Transverse colon (tissue), 4 donors: ENCODE measurements at places on chromosomes 12 and 14.

GRCh38 chr14:95226801-95227200 lies 69.5 kb upstream of the DICER1 start:
- peaks cover under 1% of the 10 kb centered on the region for H3K4me1 ChIP-seq
- no peak overlapping the region for H3K4me3 ChIP-seq
- DNase-seq, result no peak
- no peak overlapping the region for H3K27ac ChIP-seq
- H3K36me3 ChIP-seq, result no peaks in the 10 kb centered on the region

- DNase-seq, result no peak
- H3K4me1 ChIP-seq, result peaks cover 21% of the 10 kb centered on the region
- peak overlapping the region; percentile 76 for H3K27ac ChIP-seq
- H3K36me3 ChIP-seq, result no peaks in the 10 kb centered on the region
These were observed 159.5 kb downstream of the ZFP36L1 start for GRCh38 chr14:68633131-68633991.

DNA sequence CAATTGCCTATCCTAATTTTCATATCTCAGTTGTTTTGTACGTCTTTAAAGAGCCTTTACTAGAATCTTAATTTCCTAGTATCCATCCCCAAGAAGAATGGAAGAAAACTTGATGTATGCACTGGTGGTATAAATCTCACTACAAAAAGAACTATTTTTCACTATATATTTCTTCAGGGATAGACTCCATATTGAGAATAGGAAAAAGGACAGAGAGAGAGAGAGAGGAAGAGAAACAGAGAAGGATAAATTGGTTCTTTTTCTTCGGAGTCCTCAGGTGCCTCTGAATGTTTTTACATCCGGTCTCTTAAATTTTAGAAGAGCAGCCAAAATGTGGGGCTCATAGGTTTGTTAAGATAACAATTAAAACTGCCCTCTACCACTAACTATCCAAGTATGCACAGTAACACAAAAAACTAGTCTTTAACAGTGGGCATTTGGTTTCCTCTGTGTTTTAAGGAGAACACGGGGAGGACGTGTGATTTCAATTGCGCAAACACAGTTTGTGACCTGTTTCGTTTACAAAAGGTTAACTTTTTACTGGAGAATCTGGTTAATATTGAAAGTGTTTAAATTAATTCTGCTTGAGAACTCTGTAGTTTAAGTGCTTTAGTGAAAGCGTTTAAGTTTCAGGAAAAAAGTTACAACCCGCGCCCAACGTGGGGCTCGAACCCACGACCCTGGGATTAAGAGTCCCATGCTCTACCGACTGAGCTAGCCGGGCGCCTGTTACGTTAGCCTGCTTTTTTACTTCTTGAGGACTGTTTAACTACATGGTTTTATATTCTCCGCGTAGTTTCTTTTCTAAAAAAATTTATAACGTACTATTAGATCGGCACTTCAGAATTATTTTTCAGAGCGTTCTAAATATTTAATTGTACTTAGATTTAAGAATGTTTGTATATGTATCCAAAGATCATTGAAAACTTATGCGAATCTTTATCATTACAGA lies 5.1 kb upstream of the PSMA3 start:
- H3K4me1 ChIP-seq, result peaks cover 12% of the 10 kb centered on the region
- H3K27ac ChIP-seq, result peak overlapping the region; percentile 81
- peak; percentile 79 for DNase-seq

- H3K4me3 ChIP-seq, result no peak overlapping the region
- no peak for DNase-seq
- H3K27me3 ChIP-seq, result no peaks in the 10 kb centered on the region
These were observed 2.2 kb upstream of the EIF2S3B start for GRCh38 chr12:10503460-10503859.

DNA sequence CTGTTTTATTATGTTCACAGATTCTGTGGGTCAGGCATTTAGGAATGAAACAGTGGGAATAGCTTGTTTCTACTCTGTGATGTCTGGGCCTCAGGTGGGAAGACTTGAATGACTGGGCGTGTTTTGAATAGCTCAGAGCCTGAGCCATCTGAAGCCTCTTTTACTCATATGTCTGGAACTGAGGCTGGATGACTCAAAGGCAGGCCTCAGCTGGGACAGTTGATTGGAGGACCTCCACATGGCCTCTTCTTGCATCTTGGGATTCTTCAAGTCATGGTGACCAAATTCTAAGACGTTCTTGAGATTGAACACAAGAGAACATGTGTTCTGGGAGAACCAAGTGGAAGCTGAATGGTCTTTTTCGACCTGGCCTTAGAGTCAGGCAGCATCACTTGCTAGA lies 45.8 kb upstream of the TBX3 start:
- no peak for DNase-seq
- H3K27ac ChIP-seq, result no peak overlapping the region
- no peak overlapping the region for H3K4me3 ChIP-seq
- H3K4me1 ChIP-seq, result peaks cover 3% of the 10 kb centered on the region
- H3K36me3 ChIP-seq, result no peaks in the 10 kb centered on the region

GRCh38 chr14:64605926-64606685 lies 56.3 kb downstream of the PPP1R36 start:
- DNase-seq, result no peak
- H3K27me3 ChIP-seq, result no peaks in the 10 kb centered on the region
- H3K4me3 ChIP-seq, result no peak overlapping the region
- H3K27ac ChIP-seq, result no peak overlapping the region

DNA sequence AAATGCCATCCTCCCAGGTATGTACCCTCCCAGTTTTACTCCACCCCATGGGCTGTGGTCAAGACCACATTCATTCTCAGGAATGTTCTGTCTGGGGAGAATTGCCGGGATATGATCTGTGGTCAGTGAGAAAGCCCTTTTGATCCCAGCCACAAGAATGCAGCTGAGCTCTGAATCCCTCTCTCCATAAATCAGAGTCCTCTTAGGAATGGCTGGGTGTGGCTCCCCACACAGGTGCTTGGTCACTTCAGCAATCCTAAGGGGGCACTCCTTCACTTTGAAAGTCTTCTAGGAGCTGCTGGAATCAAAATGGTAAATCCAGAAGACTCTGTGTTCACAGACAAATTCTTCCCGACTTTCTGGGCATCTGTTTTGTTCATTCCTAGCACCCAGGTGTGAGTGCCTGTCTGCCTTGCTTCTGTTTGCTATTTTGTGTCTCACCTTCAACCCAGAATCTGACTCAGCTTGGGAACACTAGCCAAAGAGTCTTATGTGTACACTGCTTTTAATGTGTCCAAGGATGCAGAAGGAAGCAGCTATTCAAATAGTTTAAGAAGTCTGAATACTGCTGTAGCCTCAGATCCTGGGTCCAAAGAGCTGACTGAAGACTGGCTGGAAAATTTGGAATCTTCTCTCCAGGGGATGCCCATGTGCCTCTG lies 144.6 kb upstream of the CDKN3 start:
- H3K4me3 ChIP-seq, result no peak overlapping the region
- H3K27me3 ChIP-seq, result no peaks in the 10 kb centered on the region
- H3K4me1 ChIP-seq, result no peaks in the 10 kb centered on the region
- no peak for DNase-seq
- no peak overlapping the region for H3K27ac ChIP-seq

DNA sequence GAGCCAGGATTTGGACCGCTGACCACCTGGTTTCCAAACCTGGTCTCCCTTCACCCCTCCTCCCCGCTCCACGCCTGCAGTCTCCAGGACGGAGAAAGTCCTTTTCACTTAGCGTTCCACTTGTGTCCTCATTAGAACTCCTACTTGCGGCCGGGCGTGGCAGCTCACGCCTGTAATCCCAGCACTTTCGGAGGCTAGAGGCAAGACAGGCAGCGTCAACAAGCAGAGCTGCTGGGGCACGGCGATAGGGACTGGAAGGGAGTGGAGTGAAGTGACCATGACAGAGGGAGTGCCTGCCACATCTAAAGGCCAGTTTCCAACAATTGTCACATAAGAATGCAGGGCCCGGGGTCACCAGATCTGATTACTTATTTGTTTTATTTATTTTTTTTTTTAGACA lies 132.5 kb upstream of the NCOR2 start:
- H3K27ac ChIP-seq, result no peak overlapping the region
- no peak overlapping the region for H3K4me3 ChIP-seq
- no peaks in the 10 kb centered on the region for H3K36me3 ChIP-seq
- no peaks in the 10 kb centered on the region for H3K27me3 ChIP-seq
- no peak for DNase-seq

DNA sequence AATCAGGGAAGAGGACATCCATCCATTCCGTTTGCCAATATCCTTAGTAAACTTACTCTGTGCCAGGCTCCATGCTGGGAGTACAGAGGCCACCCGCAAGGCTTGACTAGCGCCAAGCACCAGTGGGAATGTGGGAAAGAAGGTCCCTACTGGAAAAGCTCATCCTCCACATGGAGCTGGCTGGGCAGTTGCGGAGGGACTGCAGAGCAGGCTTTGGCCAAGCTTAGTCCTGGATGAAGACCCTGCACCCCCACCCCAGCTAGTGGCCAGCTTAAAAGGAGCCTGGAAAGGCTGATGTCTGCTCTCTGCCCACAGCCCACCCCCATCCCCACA lies 22.4 kb upstream of the EIF2B2 start:
- no peaks in the 10 kb centered on the region for H3K4me1 ChIP-seq
- H3K27me3 ChIP-seq, result no peaks in the 10 kb centered on the region
- H3K36me3 ChIP-seq, result no peaks in the 10 kb centered on the region
- no peak for DNase-seq
- H3K4me3 ChIP-seq, result no peak overlapping the region

- peak overlapping the region; percentile 94 for H3K27ac ChIP-seq
- no peak for DNase-seq
- no peak overlapping the region for H3K4me3 ChIP-seq
- no peaks in the 10 kb centered on the region for H3K27me3 ChIP-seq
- H3K36me3 ChIP-seq, result no peaks in the 10 kb centered on the region
These were observed 21.3 kb downstream of the MLXIP start for GRCh38 chr12:122099856-122100255.
